ENCODE measurements at places on chromosomes 3 and 15. TPM values are rescaled to one million over a fixed set of nuclear protein-coding genes. Genes with fewer than 3 reads are reported as not detected.

Gene TMEM158
- 3.6 TPM for total RNA-seq

Gene TMEM266
- 6.0 TPM for total RNA-seq

Gene TKT
- 187 TPM for total RNA-seq

Gene INAFM2
- total RNA-seq, result 18.7 TPM

Gene ARHGAP31
- total RNA-seq, result 10.7 TPM

Gene LMAN1L
- 219 TPM for total RNA-seq

Gene NEDD4
- 14.8 TPM for total RNA-seq

All from prostate gland (tissue), 2 donors.